Naive thymus-derived CD4-positive, alpha-beta T cell (primary cell): ENCODE measurements at places on chromosomes 7 and 10. TPM values are rescaled to one million over a fixed set of nuclear protein-coding genes. Genes with fewer than 3 reads are reported as not detected.

Gene TMEM140
- 44.7 TPM for total RNA-seq

Gene HTR7
- 0.13 TPM for total RNA-seq

Gene CFAP46
- not detected for total RNA-seq

Gene CPN1
- not detected for total RNA-seq

Gene ASIC3
- total RNA-seq, result 13.7 TPM

Gene MBL2
- total RNA-seq, result not detected

Gene PNLIP
- not detected for total RNA-seq

Gene DMBT1
- not detected for total RNA-seq

Gene DPP6
- total RNA-seq, result not detected in 2 replicates

Gene TUBB8
- total RNA-seq, result 1.3 TPM

Gene GPR37
- not detected for total RNA-seq

Gene MACC1
- total RNA-seq, result 0.19 TPM

Gene MARVELD1
- total RNA-seq, result 0.62 TPM

Gene CCDC6
- 19.7 TPM for total RNA-seq

Gene ABCC2
- total RNA-seq, result 4.2 TPM

Gene GOT1
- total RNA-seq, result 12.2 TPM

Gene BTRC
- total RNA-seq, result 23.7 TPM

Gene PEX1
- total RNA-seq, result 40.3 TPM

Gene PDE6C
- not detected for total RNA-seq

Gene IKZF1
- 548 TPM for total RNA-seq

Gene DGKI
- not detected for total RNA-seq

Gene METTL27
- total RNA-seq, result 2.9 TPM

Gene FAM25C
- not detected in 2 replicates for total RNA-seq

Gene CYP2C18
- not detected for total RNA-seq

Gene GRM3
- total RNA-seq, result not detected in 2 replicates

Gene OPN4
- not detected for total RNA-seq

Gene YAE1
- 34.2 TPM for total RNA-seq

Gene EBF3
- total RNA-seq, result not detected in 2 replicates

Gene PTPN20
- total RNA-seq, result 0.22 TPM in 1 of 2 replicates, not detected in the other

Gene HECW1
- not detected for total RNA-seq

Gene CALML3
- total RNA-seq, result not detected in 2 replicates

Gene LRRC18
- not detected for total RNA-seq

Gene UCN3
- not detected for total RNA-seq
